Cortex of kidney (tissue), 1 donor: ENCODE measurements at places on chromosomes 7 and 10.

- DNase-seq, result no peak
These were observed 16.9 kb downstream of the SUN1 start for GRCh38 chr7:849145-849544.

- no peak for DNase-seq
These were observed 23.6 kb upstream of the ADCYAP1R1 start for GRCh38 chr7:31028417-31028992.

- DNase-seq, result no peak
These were observed 1.3 kb downstream of the NRCAM start for GRCh38 chr7:108454674-108455550.

GRCh38 chr7:46197785-46198540 is 276.9 kb upstream of the IGFBP3 start:
- no peak for DNase-seq

DNA sequence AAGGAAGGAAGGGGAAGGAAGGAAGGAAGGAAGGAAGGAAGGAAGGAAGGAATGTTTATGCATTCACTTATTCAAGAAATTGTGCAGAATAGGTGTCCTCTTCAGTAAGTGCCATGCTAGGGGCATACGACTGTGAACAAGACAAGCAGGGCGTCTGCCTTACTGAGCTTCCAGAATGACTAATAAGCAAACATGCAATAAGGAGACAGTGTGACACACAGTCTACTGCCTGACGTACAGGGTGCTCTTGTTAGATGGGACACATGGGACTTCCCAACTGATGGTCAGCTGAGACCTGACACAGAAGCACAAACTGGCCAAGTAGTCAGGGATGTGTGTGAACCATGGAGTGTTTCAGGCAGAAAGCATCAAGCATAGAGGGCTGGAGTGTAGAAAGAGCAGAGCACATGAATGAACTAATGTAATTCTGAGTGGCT is 18.2 kb downstream of the DNAJC12 start:
- DNase-seq, result no peak

DNA sequence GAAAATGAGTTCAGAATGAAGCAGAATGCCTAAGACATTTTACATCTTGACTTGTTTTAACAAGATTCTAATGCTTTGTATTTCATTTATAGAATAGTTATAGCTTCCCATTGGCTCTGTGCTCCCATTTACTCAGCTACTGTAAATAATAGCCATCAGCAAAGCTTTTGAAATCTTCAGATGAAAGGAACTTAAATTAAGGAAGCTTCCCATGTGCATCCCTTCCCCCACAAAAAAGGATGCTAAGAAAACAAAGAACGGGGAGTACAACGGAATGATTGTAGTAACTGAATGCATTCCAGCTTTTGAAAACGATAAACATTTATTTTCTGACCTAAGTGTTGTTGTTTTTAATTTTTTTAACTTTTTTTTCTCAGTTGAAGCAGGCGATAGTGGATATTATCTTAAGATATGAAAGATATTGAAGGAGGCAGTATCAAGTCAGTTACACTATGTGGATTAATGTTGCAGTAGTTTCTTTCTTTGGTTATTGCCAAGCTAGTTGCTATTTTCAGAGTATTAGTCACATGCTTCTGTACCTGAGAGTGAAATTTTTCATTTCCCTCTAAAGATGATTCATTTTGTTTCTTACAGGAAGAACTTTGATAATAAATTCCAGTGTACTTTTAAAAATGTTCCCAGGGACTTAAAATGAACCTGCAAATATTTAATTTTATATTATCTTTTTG is 129.2 kb downstream of the KCND2 start:
- no peak for DNase-seq

DNA sequence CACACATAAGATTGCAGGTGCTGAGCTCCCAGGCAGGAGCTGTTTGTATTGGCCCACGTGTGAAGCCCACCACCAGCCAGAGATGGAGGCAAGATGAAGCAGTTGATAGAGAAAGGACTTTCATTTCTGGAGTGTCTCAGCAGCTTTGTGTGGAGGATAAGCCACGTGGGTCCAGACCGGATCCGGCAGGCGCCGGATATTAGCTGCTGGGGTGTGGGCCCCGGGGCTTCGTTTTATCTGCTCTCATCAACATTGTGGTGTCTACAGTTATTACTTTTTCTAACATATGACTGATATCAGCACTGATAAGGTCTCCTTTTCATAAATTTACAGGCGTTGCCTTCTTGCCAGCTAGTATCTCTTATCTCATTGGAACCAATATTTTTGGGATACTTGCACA is 25.5 kb downstream of the SLC18A2 start:
- DNase-seq, result no peak

GRCh38 chr10:1392127-1392526 is 335.9 kb downstream of the WDR37 start:
- no peak for DNase-seq

DNA sequence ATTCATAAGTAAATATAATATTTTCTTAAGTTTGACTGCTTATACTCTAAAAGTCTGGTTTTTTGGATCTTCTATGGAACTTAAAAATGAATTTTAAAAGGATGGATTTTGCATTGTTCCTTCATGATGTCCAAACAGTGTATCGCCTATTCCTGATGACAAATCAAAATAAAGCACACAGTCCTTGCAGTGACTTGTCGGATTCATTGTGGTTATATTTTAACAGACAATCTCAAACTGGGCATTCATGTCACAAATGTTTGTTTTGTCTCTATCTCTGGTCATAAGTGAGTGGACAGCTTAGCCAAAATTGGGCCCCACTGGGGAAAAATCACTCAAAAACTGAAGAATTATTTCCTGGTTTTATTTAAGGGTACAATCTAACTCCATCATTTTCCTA is 74.8 kb downstream of the LMBR1 start:
- no peak for DNase-seq

GRCh38 chr10:112025228-112025627 is 158.3 kb downstream of the GPAM start:
- no peak for DNase-seq

GRCh38 chr10:30422981-30423654 is 10.9 kb upstream of the MAP3K8 start:
- no peak for DNase-seq

GRCh38 chr10:110667620-110668343 is 23.6 kb downstream of the RBM20 start:
- no peak for DNase-seq

GRCh38 chr7:36723951-36724664 is at the start of gene AOAH:
TSS of gene AOAH (minus strand) at chr7:36724494. CDS start at chr7:36724148, 346 bp downstream.
- DNase-seq, result no peak

DNA sequence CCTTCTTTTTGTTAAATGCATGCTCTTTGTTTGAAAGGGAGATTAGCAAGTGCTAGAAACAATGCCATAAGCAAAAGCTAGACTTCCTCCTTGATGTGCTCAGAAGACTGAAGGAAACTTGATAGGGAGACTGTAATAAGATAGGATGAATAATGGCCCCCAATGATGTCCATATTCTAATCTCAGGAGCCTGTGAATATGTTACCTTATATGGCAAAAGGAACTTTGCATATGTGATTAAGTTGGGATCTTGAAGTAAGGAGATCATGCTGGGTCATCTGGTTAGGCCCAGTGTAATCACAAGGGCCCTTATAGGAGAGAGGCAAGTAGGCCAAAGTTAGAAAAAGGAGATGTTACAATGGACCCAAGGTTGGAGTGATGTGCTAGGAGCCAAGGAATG is 13.6 kb upstream of the LIPM start:
- no peak for DNase-seq

- DNase-seq, result no peak
These were observed 431.1 kb upstream of the KLF6 start for GRCh38 chr10:4215963-4216575.

DNA sequence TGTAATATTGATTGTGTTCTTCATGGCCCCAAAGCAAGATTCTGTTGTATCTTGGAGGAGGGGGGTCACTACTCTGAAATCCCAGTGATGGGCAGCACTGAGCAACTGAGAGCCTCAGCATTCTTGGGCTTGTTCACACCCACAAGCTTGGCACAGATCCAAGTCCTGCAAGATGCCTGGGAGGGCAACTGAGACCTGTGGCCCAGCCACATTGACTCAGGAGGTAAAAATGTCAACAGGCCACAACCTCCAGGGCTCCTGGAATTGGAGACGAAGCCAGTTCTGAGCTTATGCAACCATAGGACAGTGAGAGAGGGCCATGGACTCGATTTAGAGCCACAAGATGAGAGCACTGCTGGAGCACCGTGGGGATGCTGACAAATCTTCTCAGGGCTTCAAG is 3.1 kb upstream of the DOCK1 start:
- no peak for DNase-seq
